ENCODE measurements at places on chromosomes 2 and 18.

DNA sequence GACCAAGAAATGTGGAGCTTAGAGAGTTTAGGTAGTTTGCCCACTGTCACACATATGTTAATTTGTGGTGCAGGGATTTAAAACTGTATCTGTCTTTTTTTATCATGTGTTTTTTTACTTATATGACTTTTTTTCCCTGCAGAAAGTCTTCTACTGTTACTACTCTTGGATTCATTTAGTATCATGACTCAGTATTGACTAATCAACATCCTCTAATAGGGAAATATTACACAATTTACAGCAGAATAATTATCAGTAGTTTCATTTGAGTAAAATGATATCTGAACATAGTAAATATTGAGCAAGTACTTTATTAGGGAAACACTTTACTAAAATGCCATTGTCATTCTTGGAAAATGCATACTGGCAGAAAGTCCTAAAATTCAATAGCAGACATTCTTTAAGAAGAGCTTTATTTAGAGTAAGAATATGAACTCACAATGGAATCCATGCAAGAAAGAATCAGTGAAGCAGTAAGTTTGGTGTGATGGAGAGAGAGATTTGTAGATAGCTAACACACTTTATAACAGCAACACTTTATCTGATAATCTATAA lies 425.9 kb upstream of the SLC8A1 start:
- DNase-seq, result no peak

GRCh38 chr2:175599966-175600831 lies 401.9 kb downstream of the LNPK start:
- no peak for DNase-seq

DNA sequence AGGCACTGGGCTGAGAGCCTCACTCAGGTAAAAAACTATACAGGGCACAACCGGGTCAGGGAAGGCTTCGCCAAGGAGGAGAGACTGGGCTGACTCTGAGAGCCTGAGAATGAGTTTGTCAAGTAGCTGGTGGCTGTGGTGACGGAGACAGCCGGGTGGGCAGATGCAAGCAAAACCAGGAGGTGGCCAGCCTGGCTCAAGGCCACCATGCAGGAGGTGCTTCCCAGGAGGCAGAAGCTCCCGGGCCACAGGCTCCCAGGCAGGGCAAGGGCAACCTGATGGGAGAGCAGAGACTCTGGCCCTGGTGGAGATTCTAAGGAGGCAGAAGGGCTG lies 2.9 kb upstream of the INHBB start:
- no peak for DNase-seq

DNA sequence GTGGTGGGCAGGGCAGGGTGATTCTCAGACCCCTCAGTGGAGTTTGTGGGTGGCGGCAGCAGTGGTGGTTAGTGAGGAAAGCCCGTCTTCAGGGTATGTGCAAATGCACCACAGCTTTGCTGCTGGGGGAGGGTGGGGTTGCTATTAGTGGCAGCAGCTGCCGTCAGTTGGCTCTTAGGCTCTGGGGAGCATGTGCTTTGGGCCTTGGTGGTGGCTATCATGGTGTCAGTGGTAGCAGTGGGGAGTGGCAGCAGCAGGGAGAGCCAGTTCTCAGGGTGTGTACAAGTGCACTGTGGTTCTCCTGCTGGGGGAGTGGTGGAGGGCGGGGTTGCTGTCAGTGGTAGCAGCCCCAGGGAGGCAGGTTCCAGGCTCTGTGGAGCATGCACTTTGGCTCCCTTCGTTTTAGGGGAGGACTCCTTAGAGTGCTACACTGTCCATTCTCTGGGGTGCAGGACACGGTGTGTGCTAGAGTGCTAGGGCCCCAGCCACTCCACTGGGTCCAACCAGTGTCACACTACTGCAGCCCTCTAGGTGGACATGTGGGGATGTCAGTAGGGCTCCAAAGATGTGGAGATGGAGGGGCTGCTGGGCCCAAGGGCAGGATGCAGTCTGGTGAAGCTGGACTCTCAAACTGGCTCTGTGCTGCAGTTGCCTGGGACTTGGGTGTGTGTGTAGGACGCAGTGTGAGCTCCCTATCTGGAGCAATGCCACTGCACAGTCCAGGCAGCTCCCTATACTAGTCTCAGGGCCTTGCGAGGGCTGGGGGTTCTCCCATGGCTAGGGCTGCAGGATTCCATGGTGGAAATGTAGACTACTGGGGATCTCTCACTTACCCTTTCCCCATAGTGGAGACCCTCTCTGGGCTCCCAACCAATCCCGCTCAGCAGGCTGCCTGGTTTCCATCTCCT lies 45.3 kb downstream of the ADCYAP1 start:
- DNase-seq, result no peak

- DNase-seq, result no peak
These were observed 14.9 kb downstream of the PIKFYVE start for GRCh38 chr2:208280933-208281332.

DNA sequence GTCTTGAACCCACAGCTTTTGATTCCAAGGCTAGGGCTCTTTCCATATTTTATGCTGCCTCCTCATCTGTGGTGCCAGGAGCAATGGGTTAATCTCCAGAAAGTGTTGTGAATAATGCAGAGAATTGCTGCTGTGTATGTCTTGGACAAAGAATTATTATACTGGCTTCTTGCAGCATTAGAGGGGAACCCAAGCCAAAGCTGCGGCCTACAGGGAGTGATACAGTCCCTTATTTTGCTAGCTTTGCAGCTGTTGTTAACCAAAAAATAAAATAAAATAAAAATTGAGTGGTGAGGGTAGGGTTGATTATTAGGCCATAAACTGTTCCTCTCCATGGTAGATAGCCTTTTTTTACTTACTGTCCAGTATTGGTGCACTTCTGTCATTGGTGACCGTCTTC lies 16.7 kb downstream of the WIPF1 start:
- DNase-seq, result peak; percentile 68

DNA sequence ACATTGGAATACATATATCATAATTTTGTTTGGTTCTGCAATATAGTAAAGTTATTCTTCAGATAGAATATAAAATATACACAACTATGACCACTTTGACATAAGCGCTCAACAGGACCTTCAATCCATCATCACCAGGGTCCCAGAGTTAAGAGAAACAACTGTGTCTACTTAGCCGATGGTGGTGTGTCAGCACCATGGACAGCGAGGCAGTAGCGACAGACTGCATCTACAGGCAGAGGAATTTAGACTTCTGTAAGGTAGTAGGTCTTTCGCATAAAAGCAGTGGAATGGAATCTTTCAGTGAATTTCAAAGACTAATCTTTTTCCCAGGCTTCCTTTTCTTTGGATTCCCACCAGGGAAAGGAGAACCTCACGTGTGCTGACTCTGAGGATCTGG lies 20.5 kb upstream of the LRPPRC start:
- no peak for DNase-seq

- no peak for DNase-seq
These were observed 67.4 kb downstream of the MOGAT1 start for GRCh38 chr2:222738809-222739208.

DNA sequence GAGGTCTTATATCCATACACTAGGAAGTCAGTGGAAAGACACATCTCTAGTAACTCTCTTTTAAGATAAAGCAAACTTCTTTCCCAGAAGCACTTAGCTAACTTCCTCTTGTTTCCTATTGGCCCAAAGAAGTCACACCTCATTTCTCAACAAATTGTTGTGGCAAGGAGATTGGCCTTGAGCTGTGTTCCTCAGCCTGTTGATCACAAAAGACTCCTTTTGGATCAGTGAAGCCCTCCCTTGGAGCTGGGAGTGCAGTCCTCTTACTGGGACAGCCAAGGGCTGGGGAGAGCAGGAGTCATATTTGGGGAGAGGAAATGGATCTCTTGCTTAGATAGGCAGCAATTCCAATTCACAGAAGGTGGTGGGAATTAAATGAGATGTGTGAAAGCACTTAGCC lies 51.2 kb upstream of the DAPL1 start:
- no peak for DNase-seq

- DNase-seq, result peak; percentile 11
These were observed 42.9 kb upstream of the SLC35F5 start for GRCh38 chr2:113799375-113799774.

- no peak for DNase-seq
These were observed 43.5 kb upstream of the ID2 start for GRCh38 chr2:8638327-8638726.

- no peak for DNase-seq
These were observed 11.5 kb upstream of the EIF2AK3 start for GRCh38 chr2:88638743-88639142.

DNA sequence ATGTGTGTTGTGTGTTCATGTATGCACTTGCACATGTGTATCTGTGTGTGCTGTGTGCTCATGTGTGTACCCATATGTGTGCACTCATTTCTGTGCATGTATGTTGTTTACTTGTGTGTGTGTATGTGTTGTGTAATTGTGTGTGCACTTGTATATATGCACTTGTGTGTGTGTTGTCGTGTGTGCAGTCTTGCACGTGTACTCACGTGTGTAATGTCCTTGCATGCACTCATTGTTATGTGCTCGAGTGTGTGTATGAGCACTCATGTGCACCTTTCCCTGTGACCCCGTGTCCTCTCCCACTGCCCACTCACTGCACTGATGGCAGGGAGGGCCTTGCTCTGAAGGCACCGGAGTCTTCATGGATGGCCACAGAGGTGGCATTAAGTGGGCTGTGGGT lies 92.0 kb downstream of the SMIM21 start:
- DNase-seq, result no peak

GRCh38 chr2:37653805-37654378 lies 17.6 kb downstream of the CDC42EP3 start:
- DNase-seq, result no peak

GRCh38 chr2:168120730-168121129 lies 126.7 kb downstream of the STK39 start:
- no peak for DNase-seq

GRCh38 chr2:36561237-36561944 lies 36.6 kb downstream of the FEZ2 start:
- peak; percentile 25 for DNase-seq

DNA sequence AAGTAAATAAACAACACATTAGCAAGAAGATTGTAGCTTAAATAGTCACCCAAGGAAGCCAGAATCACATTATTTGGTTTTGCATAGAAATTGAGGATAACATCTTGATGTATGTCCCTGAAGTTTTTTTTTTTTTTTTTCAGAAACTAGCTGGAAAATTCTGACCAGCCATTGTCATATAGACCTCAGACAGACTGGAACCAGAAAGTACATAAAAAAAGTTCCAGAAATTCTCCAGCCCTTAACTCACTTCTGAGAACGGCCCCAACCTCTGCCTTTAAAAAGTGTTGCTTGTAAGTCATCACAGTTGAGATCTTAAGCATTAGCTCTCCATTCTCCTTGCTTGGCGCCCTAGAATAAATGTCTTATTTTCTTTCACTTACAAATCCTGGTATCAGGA lies 350.5 kb downstream of the CCDC85A start:
- DNase-seq, result no peak

Measured in hippocampal formation (tissue), 2 donors.